ENCODE measurements at places on chromosomes 2 and 18.

- no peak for DNase-seq
Observed at GRCh38 chr2:57760381-57760801, 286.2 kb upstream of the VRK2 start.

GRCh38 chr2:203240491-203240890, 1.7 kb downstream of the CYP20A1 start:
- DNase-seq: no peak

DNA sequence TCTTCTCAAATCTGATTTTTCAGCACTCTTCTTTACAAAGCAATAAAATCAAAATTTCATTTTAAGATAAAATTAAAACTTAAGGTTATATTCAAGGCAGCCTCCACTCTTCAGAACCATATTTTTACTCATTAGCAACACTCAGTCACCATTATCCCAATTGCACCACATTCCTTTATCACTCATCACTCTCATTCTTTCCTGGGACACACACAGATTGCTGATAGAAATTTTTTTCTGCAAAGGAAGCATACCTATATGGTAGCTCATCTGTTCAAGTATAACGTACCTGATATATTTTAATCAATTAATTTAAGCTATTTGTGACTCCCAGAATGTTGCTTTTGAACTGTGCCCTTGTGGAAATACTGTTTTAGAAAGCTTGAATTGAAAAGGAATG, 1559.3 kb upstream of the ZEB2 start:
- no peak for DNase-seq

- no peak for DNase-seq
Observed at GRCh38 chr2:168601741-168602140, 145.7 kb downstream of the CERS6 start.

- DNase-seq: no peak
Observed at GRCh38 chr2:36572719-36573059, 25.3 kb downstream of the FEZ2 start.

- DNase-seq: no peak
Observed at GRCh38 chr2:43169099-43169945, 57.1 kb downstream of the ZFP36L2 start.

DNA sequence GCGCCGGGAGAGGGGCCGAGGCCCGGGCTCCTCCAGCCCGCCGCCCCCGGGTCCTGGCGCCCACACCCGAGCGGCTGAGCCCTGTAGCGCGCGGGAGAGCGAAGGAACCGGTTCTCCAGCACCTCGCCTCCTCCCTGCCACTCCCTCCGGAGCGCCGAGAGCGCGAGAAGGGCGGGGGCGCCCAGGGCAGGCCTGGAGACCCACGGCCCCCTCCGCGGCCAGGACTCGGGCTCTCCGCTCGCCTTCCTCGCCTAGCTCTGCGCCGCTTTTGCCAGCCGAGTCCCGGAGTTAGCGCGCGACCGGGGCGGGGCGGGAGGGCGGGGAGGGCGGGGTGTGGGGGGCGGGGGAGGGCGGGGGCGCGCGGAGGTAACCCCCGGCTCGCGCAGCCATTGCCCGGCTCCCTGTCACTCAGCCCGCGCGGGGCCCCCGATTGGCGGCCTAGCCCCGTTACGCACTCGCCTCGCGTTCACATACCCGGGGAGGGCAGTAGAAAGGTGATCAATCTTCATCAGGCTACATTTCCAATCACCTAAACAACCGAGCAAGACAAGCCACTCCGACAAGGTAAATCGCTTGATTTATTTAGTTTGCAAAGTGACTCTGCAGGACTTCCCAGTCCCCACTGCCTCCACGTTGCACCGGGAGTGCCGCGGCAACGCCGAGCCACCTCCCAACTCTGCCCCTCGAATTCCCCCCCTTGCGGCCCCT, at the start of gene OTX1:
TSS of gene OTX1 (plus strand) at position 497 of the 708 bp plus-strand sequence. CDS start 2,161 bp downstream, outside the sequence.
- no peak for DNase-seq

DNA sequence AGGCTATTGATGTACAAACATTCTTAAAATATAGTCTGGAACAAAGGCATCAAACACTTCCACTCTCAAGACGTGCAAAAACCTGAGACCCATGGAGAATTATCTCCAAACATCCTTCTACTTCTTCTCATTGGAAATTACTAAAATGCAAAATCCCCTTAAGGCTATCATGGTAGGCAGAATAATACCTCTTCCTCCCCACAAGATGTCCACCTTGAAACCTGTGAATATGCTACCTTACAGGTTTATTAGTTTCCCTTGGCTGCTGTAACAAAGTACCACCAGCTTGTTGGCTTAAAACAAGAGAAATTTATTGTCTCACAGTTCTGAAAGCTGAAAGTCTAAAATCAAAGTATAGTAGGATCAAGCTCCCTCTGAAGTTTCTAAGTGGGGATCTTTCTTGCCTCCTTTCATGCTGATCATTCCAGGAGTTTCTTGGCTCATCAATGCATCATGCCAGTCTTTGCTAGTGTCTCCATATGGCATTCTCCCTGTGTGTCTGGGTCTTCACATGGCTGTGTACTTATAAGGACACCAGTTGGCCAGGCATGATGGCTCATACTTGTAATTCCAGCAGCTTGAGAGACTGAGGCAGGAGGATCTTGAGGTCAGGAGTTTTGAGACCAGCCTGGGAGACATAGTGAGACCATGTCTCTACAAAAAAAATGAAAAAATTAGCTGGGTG, 163.7 kb upstream of the NCK2 start:
- DNase-seq: no peak

DNA sequence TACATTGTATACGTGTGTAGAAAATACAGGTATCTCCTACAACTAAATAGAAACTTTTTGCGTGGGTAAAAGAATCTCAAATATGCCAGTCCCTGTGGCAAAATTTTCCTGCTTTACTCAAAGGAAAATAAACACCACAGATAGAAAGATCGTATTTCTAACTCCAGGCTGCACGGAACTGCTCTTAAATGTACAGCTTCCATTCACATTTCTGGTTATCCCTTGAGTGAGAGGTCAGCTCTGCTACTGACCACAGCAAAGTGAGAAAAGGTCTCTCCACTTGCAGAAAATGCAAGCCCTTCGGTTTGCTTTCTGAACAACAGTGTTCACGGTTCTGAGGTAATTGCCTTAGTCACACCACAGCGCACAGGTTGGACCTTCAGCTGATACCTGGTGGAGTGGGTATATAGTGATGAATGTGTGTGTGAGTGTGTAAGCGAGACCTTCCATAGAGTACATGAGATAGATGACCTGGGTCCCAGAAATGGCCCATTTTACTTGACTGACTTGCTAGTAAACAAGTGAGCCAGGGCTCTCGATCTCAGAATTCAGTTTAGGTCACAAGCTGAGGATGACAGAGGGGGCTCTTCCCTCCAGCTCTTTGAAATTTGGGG, 52.1 kb downstream of the ALPK2 start:
- DNase-seq: no peak

DNA sequence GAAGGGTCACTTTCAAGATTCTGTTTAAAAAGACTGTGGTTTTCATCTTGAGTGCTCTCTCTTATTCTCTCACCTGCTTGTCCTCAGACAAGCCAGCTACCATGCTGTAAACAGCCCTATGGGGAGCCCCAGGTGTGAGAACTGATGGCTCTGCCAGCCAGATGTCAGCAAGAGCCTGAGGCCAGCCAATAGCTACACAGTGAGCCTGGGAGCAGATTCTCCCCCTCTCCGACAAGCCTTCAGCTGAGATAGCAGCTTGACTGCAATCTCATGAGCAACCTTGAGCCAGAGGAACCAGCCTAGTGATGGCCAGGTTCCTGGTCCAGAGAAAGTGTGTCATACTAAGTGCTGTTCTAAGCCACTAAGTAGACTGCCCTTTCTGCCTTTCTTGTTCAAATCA, 272.1 kb downstream of the NAPG start:
- DNase-seq: no peak

Data from activated CD8-positive, alpha-beta memory T cell treated with anti-CD3 and anti-CD28 coated beads for 4 hours (primary cell).